Aorta (tissue), 5 donors: ENCODE measurements at places on chromosomes 11 and 22. TPM values are rescaled to one million over a fixed set of nuclear protein-coding genes. Genes with fewer than 3 reads are reported as not detected.

The YPEL4 gene
- 0.97 TPM for total RNA-seq

The OR52I2 gene
- not detected for total RNA-seq

DNA sequence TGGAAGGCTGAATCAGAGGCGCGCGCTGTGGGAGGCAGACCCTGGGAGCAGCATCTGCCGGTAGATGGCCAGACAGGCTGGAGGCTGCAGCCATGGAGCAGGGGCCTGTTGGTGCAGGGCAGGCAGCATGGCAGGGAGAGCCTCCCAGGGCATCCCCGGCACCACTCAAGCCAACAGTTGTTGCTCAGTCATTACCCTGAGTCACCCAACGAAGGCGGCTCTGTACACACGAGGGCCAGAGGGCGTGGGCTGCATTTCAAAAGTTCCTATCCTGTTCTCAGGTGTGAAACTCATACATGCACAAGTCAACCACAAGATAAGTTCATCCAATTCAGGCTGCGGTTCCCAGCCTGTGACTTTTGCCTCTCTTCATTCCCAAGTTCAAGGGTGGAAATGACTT, 2.6 kb downstream of the ANO1 start:
- H3K4me3 ChIP-seq, result no peak overlapping the region
- H3K36me3 ChIP-seq, result no peaks in the 10 kb centered on the region
- DNase-seq, result peak; percentile 82
- H3K4me1 ChIP-seq, result no peaks in the 10 kb centered on the region
- H3K27ac ChIP-seq, result no peak overlapping the region

DNA sequence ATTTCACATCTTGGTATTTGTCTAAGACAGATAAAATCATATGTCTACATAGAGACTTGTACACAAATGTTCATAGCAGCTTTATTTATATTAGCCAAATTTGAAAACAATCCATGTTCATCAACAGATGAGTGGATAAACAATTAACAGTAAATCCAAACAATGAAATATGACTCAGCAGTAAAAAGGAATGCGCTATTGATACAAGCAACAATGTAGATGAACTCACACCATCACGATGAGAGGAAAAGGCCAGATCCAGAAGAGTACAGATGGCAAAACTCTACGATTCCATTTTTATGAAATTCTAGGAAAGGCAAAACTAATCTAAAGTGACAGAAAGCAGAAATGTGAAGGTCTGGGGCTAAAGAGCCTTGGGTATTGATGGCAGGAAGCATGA, 384.3 kb downstream of the NTM start:
- no peak for DNase-seq
- no peaks in the 10 kb centered on the region for H3K36me3 ChIP-seq
- H3K27me3 ChIP-seq, result no peaks in the 10 kb centered on the region
- no peak overlapping the region for H3K27ac ChIP-seq
- H3K4me1 ChIP-seq, result no peaks in the 10 kb centered on the region

DNA sequence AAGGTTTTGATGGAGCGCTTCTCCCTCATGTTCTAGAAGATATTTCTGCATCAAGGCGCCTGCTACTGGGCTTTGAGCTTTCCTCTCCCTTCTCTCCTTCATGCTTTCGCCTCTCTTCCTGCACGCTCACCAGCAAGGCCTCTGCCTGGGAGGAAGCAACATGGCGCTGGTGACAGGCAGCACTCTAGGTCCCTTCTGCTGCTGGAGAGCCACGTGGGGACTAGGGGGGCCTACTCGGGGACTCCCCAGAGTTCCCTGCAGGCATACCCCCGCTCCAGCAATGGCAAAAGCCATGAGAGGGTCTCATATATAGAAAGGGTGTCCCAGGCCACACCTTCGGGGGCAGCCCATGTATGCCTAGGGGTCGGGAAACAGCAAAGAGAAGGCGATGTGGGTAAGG, 49.7 kb downstream of the GRIK4 start:
- peak; percentile 6 for DNase-seq
- H3K36me3 ChIP-seq, result no peaks in the 10 kb centered on the region
- H3K27ac ChIP-seq, result no peak overlapping the region
- H3K4me3 ChIP-seq, result no peak overlapping the region
- H3K4me1 ChIP-seq, result no peaks in the 10 kb centered on the region
- no peaks in the 10 kb centered on the region for H3K27me3 ChIP-seq

DNA sequence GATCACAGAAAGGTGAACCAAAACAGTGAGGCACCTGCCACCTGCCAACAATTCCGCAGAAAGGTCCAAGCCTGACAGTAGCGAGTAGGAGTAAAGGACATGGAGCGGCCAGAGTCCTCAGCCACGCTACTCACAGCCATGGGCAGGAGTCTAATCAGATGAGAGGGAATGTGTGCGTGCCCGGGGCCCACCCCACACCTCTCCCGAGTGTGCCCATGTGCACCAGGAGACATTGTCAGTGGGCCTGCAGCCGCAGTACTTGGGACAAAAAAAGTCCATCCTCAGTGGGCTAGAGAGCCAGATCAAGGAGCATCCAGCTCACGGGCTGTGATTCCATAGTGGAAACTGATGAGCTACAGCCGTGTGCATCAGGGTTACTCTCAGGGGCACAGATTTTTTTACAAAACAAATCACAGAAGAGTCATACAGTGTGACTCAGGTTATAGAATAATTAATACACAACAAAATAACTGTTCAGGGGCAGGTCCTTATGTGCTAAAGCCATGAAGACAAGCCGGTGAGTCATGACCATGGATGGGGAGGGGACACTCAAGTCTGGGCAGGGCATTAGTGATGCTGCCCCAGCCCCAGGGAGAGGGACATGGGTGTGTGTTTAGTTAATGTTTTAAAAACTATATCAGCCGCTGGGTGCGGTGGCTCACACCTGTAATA, 12.0 kb downstream of the SART1 start:
- no peak for DNase-seq
- peaks cover 3% of the 10 kb centered on the region for H3K36me3 ChIP-seq
- H3K27ac ChIP-seq, result no peak overlapping the region
- H3K4me3 ChIP-seq, result no peak overlapping the region
- no peaks in the 10 kb centered on the region for H3K27me3 ChIP-seq
- H3K4me1 ChIP-seq, result no peaks in the 10 kb centered on the region

- H3K36me3 ChIP-seq, result no peaks in the 10 kb centered on the region
- no peak overlapping the region for H3K27ac ChIP-seq
- DNase-seq, result peak; percentile 39
- no peak overlapping the region for H3K4me3 ChIP-seq
- H3K27me3 ChIP-seq, result no peaks in the 10 kb centered on the region
These were observed 587 bp upstream of the ALDH3B1 start for GRCh38 chr11:68009391-68010089.

DNA sequence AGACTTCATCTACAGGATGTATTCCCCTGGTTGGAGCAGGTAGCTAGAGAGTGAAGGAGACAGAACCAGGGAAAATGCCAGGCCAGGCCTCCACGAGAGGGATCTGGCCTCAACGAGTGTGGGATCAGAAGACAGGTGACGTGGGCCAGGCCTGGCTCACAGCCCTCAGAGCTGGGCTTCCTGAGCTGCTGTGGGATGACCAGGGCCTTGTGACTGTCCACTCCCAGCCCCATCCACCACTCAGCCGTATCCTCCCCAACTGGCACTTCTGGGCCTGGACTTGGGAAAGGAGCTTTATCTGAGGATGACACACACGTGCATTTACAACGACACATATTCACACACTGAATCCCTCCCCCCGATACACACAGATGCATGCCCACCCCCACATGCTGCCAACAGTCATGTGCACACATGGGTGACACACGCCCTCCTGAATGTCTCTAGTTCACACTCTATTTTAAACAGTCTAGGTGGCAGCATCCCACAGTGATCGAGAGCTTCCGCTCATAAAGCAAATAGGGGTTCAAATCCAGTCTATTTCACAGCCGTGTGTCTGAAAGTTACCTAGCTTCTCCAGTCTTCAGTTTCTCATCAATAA, 93.1 kb downstream of the TP53I11 start:
- no peaks in the 10 kb centered on the region for H3K36me3 ChIP-seq
- no peaks in the 10 kb centered on the region for H3K27me3 ChIP-seq
- no peak for DNase-seq

DNA sequence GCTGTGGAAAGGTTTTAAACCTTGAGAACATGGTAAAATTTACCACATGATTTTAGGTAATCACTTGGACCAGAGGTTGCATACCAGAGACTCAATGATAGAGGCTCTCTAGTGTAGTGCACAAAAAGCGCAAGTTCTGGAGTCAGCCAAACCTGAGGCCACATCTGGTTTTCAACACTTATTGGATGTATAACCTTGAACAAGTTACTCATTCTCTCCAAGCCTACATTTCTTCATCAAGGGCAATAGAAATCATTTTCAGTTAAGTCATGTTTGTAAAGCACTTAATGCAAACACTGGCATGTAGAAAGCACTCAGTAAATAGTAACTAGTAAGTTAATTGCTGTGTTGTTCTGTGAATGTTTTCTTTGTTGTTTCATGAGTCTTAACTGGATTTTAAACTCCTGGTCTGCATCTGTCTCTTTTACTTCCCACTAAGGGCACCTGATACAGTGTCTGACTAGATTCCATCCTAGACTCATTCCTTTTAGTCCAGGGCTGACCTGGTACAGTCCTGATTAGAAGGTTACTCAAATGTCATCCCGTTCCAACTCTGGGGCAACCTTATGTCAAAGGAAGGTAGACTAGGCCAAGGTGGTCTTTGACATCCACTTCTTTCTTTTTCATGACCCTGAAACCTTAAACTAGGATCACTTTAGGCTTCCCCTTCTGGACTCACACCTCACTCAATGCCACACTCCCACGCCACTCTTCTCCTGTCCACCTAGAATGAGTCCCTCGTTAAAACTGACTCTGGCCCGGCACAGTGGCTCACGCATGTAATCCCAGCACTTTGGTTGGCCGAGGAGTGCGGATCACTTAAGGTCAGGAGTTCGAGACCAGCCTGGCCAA, 34.5 kb upstream of the EED start:
- H3K4me1 ChIP-seq, result no peaks in the 10 kb centered on the region
- no peak overlapping the region for H3K4me3 ChIP-seq
- H3K27ac ChIP-seq, result no peak overlapping the region
- H3K36me3 ChIP-seq, result no peaks in the 10 kb centered on the region
- no peaks in the 10 kb centered on the region for H3K27me3 ChIP-seq
